EH (cell line): ENCODE measurements at places on chromosomes 4 and X.

- DNase-seq: no peak
These were observed 1.1 kb downstream of the PCDH19 start for GRCh38 chrX:100408713-100409609.

GRCh38 chr4:38185406-38186144 lies 225.4 kb downstream of the PTTG2 start:
- DNase-seq: no peak

DNA sequence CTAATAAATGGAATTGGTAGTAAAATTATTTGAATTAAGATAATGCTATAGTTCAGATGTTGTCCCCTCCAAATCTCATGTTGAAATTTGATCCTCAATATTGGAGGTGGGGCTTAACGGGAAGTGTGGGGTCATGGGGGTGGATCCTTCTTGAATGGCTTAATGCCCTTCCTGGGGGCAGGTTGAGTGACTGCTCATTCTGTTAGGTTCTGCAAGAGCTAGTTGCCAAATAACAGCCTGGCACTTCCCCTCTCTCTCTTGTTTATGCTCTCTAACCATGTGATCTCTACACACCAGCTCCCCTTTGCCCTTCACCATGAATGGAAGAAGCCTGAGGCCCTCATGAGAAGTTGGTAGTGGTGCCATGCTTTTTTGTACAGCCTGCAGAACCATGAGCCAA lies 724.8 kb upstream of the FTHL17 start:
- no peak for DNase-seq

DNA sequence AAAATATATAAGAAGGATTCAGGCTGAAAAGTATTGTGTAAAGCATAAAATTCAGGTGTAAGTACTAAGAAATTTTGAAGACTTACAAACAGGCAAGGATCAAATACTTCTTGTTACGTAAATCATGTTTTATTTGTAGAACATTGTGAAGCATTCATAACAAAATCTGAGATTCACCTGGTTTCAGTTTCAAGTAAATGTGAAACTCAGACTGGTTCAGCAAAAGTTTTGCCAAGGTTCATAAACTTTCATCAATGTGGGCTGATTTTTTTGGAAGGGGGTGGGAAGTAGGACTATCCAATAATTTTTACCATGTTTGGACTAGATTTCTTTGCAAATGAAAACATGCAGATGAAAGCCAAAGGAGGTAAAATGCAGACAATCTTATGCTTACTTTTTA lies 527.7 kb downstream of the ANKRD50 start:
- DNase-seq: no peak

DNA sequence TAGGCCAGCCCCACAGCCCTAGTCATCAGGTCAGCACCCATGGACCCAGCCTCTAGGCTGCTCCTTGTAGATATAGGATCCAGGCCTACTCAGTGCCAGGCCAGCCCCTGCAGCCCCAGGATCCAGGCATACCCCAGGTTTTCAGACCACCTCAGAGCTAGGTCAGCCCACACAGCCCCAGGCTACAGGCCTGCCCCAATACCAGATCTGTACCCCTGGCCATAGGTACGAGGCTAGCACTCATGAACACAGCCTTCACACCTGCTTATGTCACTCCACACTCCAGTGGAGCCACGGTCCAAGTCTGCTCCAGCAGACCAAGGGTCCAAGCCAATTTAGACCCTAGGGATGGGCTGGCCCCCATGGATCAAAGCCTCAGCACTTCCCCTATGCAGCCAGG lies 191.0 kb downstream of the DLG3 start:
- no peak for DNase-seq

GRCh38 chrX:70253377-70254062 lies 6.5 kb downstream of the P2RY4 start:
- DNase-seq: no peak

DNA sequence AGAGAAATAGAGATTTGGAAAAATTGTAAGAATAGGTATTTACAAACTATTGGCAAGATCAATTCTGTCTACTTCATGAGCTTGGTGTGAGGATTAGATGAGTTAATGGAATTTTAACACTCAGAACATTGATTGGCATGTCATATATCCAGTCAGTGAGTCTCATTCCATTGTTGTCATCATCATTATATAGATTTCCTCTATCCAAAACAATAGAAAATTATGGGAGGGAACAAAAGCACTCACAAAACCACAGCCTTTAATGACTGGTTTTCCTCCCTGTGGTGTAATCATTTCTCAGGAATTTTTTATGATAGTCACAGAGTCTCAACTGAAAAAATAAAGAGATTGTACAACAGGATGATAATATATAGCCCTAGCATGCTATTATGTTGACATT lies 21.1 kb downstream of the KLHL5 start:
- DNase-seq: peak; percentile 76

GRCh38 chr4:82588771-82589270 lies 27.0 kb upstream of the TMEM150C start:
- DNase-seq: no peak

- no peak for DNase-seq
These were observed 203.9 kb downstream of the TECRL start for GRCh38 chr4:64205376-64205775.

DNA sequence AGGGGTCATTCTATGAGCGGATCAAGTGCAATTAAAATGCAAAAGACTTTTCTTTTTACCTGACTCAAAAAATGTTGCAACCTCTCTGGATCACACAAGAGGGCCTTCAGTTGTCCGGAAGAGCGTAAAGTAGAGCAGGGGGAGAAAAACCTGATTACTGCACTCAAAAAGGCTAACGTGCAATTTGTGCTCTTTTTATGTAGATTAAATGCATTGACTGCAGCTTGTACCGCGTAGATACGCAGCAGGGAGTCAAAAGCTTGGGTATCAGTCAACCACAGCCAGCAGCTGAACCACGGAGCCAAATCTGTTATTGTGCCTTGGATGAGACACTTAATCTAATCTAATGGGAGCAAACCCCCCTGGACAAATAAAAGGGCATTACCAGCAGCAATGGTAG lies 107.3 kb upstream of the RAI2 start:
- DNase-seq: no peak

GRCh38 chrX:107596651-107597050 lies 31.7 kb upstream of the PRPS1 start:
- DNase-seq: no peak

GRCh38 chr4:174451718-174452296 lies 70.5 kb downstream of the HPGD start:
- no peak for DNase-seq

GRCh38 chr4:138982754-138983153 lies 32.8 kb upstream of the NOCT start:
- no peak for DNase-seq

DNA sequence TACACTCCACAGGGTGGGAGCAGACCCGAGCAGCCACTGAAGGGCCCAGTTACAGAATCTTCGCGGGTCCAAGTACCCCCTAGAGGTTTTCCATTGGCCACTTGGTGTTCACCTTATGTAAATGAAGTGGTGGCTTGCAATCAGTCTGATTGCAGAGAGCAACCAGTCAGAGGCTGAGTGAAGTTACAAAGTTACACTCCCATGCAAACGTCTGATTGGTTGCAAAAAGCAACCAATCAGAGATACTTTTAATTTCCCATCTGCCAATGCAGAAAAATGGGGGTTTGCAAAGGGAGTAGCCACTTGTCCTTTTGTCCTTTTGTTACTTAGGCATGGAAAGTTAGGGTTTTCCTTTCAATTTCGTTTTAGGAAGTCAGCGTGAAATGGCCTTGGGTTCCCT lies 27.0 kb upstream of the NKAP start:
- no peak for DNase-seq

GRCh38 chrX:122389005-122389404 lies 795.1 kb upstream of the GRIA3 start:
- DNase-seq: no peak

GRCh38 chr4:84750960-84751283 lies 168.0 kb downstream of the CDS1 start:
- DNase-seq: no peak

DNA sequence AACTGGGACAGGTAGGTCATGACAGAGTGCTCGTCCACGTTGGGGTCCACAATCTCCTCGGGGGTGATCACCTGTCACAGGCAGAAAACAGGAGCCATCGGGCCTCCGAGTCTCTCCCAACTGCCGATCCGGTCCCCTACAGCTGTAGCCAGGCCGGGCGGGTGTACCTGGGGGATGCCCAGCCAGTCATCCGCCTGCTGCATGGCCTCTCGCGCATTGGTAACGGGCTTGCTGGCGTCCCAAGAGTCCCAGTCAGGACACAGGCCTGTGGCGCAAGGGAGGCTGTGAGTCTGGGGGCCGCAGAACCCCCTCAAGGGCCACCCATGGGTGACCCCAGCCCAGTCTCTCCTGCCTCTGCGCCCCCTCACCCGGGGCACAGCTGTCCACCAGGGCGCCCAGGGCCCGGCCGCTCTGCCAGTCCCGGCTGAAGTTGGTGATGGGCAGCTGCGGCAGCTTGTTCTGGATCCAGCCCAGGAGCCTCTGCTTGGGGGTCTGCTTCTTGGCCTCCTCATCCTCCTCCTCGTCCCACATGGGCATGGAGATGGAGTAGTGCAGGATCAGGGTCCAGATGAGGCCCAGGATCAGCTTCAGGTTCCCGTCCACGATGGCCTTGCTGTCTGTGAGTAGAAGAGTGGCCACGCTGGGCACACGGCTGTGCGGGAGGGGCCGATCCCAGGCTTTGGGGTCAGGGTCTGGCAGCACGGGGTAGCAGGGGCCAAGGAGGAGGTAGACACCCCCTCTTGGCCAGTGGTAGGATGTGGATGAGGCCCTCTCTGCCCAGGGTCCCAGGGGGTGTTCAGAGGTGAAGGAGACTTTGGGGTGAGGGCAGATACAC lies 6.7 kb downstream of the FLNA start:
- no peak for DNase-seq

DNA sequence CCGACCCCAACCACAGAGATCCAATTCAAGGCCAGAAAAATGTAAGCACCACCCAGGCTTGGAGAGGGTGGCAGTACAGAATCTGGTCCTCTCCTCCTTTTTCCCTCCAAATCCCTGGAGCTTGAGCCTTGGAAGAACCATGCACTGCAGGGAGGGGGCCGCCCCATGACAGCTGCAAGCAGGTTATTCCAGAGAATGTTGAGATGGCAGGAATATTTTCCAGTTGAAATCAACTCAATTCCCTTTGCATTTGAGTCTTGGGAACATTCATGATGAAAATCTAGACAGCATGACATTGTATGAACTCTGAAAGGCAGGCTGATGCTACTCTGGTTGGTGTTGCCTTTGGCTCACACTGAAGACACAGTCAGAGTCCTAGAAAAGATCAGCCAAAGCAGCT lies 386.6 kb upstream of the FGF16 start:
- DNase-seq: no peak

GRCh38 chrX:32687379-32687778 lies 524.0 kb downstream of the DMD start:
- no peak for DNase-seq

GRCh38 chr4:94208266-94208665 lies 601 bp downstream of the SMARCAD1 start:
- no peak for DNase-seq

GRCh38 chr4:153296040-153296823 lies 48.3 kb upstream of the MND1 start:
- peak; percentile 83 for DNase-seq

DNA sequence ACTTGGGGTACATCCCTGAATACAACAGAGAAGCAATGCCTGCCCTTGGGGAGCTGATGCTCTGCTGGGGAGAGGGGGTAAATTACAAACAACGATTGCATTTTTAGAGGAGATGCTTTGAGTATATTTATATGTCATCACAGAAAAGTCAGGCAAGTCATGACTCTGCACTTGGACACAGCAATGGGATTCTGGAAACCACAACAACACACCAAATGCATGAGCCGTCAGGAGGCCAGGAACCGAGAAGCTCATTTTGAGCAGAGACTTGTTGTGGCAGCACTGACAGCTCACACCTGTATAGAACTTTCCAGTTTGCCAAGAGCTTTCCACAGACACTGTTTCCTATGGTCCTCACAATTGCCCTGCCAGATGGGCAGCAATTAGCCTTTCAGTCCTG lies 113.2 kb upstream of the RBPJ start:
- DNase-seq: no peak

GRCh38 chr4:13340672-13341071 lies 143.5 kb downstream of the RAB28 start:
- DNase-seq: no peak

DNA sequence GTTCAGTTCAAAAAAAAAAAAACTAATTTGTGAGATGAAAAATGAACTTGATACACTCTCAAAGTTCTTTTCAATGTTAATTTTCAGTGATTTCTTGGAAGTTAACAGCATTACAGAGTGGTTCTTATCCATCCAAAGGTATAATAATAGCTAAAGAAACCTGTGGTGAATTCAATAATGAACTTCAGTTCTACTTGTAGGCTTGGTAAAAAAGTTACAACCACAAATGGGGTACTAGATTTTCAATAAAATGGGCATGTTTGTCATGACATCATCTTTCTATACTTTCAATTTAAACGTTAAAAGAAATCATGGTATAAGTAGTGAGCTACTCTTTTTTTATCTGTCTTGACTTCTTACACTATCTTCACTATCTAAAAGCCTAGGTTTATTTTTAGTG lies 424.8 kb downstream of the CFAP47 start:
- DNase-seq: no peak

- DNase-seq: peak; percentile 80
These were observed 41.1 kb upstream of the WDR1 start for GRCh38 chr4:10157478-10158332.

DNA sequence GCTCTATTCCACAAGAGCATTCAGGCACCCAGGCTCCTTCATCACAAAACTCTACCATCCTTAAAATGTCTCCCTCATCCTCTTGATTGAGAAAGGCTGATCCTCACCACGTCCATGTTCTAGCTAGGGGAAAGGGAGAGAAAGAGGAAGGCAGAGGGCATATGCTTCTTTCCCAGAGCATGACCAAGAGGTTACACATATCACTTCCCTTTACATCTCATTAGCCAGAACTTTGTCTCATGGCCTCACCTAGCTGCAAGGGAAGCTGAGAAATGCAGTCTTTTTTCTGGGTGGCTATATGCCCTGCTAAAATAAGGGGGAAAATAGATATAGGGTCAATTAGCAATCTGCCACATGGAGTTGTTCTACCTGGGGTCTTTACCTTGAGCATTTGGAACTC lies 42.7 kb downstream of the LONRF3 start:
- no peak for DNase-seq

DNA sequence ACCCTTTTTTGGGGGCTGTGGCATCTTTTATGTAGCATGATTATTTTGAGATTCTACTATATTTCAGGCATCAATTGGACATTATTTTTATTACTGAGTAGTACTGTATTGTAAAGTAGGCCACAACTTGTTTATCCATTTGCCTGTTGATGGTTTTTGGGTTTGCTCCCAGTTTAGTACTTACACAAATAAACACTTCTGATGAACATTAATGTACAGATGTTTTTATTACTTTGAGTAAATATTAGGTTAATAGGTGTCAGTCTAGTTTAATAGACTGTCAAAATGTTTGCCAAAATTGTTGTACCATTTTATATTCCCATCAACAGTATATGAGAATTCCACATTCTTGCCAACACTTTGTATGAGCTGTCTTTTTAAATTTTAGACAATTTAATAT lies 214.9 kb upstream of the MAD2L1 start:
- no peak for DNase-seq
